ENCODE measurements at places on chromosomes 3 and 15.

DNA sequence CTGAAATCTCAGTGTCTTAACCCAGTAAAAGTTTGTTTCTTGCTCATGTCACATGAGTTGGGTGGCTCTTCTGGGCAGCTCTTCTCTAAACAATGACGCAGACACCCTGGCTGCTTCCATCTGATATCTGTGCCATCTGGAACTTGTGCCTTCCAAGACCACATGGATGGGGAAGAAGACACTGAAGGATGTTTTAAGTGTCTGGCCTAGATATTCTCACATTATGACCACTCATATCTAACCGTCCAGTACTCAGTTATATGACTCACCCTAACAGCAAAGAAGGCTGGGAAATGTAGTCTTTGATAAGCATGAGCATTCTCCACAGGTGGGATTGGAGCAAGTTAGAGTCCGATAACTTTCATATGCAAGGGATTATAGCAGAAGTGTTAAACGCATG lies 66.4 kb downstream of the RYR3 start:
- DNase-seq: no peak

- no peak for DNase-seq
Measured at GRCh38 chr3:153315781-153316180, 153.8 kb downstream of the RAP2B start.

DNA sequence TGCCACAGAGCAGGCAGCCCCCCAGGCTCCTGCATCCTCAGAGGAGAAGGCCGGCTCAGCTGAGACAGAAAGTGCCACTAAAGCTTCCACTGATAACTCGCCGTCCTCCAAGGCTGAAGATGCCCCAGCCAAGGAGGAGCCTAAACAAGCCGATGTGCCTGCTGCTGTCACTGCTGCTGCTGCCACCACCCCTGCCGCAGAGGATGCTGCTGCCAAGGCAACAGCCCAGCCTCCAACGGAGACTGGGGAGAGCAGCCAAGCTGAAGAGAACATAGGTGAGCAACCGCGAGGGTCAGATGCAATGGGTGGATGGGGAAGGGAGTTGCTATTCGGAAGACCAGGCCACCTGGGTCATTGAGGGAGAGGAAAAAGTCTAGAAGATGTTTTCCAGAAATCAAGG lies 53.0 kb downstream of the GAP43 start:
- DNase-seq: no peak

DNA sequence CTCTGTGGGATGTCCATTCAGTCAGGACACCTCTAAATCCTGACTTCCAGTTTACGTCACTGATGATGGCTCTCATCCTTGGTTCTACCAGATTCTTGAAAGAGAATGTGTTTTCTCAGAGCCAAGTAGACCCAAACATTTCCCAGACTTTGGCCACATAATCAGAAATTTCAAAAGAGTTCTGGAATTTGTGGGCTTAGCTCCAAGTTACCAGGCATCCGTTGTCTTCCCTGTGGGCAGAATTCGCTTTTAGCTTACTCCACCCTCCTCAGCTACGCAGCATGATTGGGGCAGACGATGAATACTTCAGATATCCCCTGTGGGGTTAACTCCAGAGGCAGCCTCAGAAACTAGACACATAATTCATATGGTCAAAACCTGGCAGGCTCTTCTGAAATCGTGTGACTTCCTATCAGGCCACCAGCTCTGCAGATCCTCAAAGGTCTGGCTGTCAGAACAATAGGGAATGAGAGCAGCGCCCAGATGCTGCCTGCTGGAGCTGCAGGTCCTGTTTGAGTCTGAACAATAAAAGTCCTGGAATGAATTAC lies 30.6 kb downstream of the CRTC3 start:
- peak; percentile 65 for DNase-seq

DNA sequence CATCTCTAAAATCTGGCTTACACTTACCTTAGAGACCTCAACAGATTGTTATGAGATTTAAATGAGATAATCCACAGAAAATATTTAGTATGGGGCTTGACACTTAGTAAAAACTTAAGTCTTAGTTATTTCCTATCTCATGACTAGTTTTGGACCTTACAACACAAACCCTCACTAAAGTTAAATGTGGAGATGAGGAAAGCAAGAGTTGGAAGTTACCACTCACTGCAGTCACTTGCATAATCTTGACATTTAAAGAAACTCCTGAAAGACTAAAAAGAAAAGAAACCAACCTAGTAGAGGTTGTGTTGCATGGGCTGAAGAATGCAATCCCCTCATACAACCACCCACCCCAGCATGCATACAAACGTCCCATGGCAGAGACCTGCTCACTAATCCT lies 40.1 kb downstream of the ITGB5 start:
- no peak for DNase-seq

GRCh38 chr3:72786668-72787067 lies 61.6 kb downstream of the SHQ1 start:
- no peak for DNase-seq

- DNase-seq: no peak
Measured at GRCh38 chr3:134536781-134537180, 50.9 kb downstream of the CEP63 start.

- no peak for DNase-seq
Measured at GRCh38 chr3:157876556-157876955, 229.7 kb downstream of the SHOX2 start.

GRCh38 chr15:43487271-43487895 lies 5.6 kb downstream of the TP53BP1 start:
- DNase-seq: no peak

GRCh38 chr3:160667452-160667851 lies 9.5 kb upstream of the ARL14 start:
- no peak for DNase-seq

DNA sequence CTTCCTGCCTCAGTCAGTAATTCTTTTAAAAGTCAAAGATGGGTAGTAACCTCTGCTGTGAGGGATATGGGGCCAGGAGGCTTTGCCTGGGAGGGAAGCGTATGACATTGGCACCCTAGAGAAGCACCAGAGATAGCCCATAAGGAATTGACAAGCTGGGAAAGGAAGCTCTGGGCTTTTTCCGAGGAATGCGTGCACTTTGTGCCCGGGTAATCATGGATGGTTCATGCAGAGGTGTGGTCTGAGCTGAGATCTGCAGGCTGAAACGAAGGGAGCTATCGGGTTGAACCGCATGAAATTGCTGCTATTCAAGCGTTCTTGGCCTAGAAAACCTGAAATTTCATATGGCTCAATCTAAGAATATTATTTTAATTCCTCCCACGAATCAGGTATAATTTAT lies 127.7 kb upstream of the TLE3 start:
- no peak for DNase-seq

GRCh38 chr3:193884652-193885051 lies 251.3 kb upstream of the HES1 start:
- no peak for DNase-seq

DNA sequence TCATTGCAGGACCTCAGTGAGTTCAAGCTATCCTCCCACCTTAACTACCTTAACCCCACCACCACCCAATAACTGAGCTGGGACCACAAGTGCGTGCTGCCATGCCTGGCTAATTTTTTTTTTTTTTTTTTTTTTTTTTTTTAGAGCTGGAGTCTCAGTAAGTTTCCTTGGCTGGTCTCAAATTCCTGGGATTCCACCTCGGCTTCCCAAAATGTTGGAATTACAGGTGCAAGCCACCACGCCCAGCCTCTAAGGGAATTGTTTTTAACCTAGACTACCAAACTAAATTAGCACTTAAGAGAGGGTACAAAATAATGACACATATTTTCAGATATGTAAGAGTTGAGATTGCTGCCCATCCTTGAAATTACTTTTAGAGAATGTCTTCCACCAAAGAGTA lies 4.3 kb upstream of the TNIK start:
- no peak for DNase-seq

- DNase-seq: no peak
Measured at GRCh38 chr3:5458526-5458925, 271.0 kb downstream of the EDEM1 start.

DNA sequence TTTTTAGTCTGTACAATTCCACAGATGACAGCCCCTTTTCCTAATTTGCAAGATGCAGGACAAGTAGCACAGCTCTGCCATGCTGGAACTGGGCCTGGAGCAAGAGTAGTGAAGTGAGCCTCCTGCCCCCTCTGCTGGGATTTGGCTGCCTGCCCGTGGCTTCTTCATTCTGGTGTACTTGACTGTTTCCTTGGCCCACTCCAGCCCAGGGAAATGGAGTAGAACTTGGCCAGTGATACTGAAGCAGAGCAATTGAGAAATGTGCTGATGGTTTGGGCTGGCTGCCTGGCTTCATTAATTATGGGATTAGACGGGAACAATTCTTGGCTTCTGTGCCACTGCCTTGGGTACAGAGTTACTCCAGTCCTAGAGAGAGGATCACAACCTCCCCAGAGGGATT lies 2.8 kb downstream of the GPD1L start:
- DNase-seq: no peak

DNA sequence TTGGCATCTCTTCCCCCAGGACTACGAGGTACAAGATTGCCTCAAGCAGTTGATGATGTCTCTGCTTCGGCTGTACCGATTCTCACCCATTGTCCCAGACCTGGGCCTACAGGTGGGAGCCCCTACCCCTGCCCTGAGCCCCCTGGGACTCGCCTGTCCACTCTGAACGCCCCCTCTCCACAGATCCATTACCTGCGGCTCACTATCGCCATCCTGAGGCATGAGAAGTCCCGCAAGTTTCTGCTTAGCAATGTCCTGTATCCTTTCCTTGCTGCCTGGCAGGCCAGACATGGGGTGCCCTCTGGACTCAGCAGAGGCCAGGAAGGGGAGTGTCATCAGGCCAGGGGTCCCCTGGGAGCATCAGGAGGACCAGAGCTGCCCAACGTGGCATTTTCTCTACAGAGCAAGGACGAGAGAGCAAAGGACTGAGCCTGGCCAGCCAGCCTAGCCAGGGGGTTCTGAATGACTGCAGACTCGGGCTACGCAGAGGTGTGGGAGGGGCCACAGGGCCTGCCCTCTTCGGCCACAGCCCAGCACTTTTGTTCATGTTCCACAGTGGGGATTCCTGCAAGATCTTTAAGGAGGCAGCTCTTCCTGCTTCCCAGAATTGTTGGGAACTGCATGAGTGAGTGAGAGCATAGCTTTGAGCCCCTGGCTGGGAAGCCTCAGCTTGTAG lies 11.2 kb downstream of the RNF123 start:
- DNase-seq: no peak

DNA sequence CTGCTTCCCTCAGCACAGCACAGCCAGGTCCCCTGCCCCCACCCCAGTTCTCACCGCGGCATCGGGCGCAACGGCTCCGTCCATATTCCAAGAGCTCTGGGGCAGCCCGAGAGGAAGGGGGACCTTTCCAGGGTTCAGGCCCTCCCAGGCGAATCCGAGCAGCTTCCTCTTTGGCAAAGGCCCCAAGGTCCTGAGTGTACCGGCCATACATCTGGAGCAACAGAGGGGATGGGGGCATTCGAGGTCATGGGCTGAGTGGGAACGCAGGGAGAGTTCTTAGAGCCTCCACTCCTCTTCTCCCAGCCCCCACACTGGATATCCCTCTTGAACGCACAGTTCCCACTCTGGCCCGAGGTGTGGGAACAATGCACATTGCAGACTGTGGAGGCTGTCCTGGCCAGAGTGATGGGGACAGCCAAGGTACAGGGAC lies 2.5 kb downstream of the CLCN2 start:
- no peak for DNase-seq

GRCh38 chr3:168914662-168915061 lies 748.9 kb downstream of the MECOM start:
- no peak for DNase-seq

GRCh38 chr3:186073641-186074040 lies 35.2 kb downstream of the ETV5 start:
- no peak for DNase-seq

- no peak for DNase-seq
Measured at GRCh38 chr15:63970621-63971426, 75.5 kb downstream of the DAPK2 start.

- DNase-seq: no peak
Measured at GRCh38 chr3:126571078-126571477, 12.3 kb upstream of the C3orf22 start.

- no peak for DNase-seq
Measured at GRCh38 chr3:87468938-87469337, 192.6 kb upstream of the POU1F1 start.

DNA sequence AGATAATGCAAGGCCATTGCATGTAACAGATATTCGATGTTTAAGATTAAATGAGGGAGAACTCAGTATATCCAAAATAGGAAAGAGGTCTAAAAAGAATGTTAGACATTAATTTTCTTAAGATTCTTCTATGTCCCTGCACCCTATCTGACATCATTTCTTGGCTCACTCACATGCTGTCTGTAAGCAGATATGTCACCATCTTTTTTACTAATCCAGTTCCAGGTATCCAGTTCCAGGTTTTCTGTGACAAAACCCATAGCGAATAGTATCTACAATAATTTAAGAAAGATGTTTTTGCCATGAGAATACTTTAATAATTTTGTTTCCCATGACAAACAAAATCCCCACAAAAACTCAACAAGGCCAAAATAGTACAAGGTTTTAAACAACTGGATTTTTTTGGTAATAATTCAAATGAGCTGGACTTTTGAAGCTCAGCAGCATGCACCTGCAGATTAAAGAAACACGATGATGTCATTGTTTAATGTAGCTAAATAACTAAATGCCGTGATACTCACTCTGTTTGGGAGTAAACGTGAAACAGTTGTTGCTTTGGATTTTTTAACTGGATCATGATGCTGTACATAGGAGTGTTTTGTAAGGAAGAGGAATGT lies 867.6 kb downstream of the EPHA3 start:
- no peak for DNase-seq

- no peak for DNase-seq
Measured at GRCh38 chr3:47430606-47431005, 45.1 kb downstream of the SCAP start.

GRCh38 chr3:39292961-39293360 lies 13.1 kb upstream of the CX3CR1 start:
- DNase-seq: no peak

GRCh38 chr3:190734490-190734889 lies 128.0 kb downstream of the GMNC start:
- DNase-seq: no peak

DNA sequence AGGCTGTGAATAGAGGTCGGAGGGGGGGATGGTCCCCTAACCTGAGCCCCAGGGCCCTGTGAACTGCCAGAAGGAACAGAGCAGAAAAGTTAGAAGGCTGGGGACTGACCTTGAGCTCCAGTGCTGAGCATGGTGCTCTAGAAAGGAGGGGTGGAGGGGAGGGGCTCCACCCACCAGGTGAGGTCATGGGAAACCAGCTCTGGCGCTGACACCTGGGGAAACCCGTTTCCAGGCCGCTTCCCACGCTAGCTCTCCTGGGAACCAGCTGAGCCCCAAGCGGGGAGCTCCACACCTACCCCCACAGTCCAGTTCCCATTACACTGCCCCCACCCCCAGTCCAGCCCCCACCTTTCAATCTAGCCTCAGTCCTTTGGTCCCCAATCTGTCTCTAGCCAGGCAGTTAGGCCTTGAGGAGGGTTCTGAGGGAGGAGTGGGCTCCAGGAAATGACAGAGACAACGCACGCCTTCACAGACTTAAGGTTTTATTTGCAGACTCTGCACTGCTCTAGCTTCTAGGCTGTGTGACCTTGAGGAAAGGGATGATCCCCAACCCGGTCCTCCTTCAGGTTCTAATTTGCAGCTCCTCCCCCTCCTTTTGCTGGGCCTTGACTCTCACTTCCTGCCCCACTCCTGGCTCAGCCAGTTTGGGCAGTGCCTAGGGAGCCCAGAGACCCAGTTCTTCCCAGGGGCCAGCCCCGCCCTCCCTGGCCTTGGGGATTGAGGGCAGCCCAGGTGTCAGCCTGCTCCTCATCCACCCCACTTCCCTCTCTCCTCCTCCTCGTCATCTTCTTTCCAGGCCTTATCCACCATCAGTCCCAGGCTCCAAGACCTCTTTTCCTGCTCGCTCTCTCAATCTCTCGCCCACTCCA lies 2.1 kb downstream of the RHOV start:
- DNase-seq: no peak

All from dermis microvascular lymphatic vessel endothelial cell (primary cell).